ENCODE measurements at places on chromosomes 6 and 20. TPM values are rescaled to one million over a fixed set of nuclear protein-coding genes. Genes with fewer than 3 reads are reported as not detected.

Gene SAMD3
- total RNA-seq: not detected

Gene ELOVL2
- 1.3 TPM for total RNA-seq

Gene GJA10
- total RNA-seq: not detected

Gene TCP11
- not detected for total RNA-seq

Gene OXT
- 0.43 TPM for total RNA-seq

Gene WDR27
- 27.2 TPM for total RNA-seq

Gene SMLR1
- not detected for total RNA-seq

Gene CAGE1
- total RNA-seq: 0.22 TPM

Gene FAM217A
- total RNA-seq: not detected

Gene RIPPLY2
- not detected for total RNA-seq

Gene DLK2
- total RNA-seq: 0.12 TPM

Gene CD93
- total RNA-seq: 0.07 TPM

Gene CFAP61
- not detected for total RNA-seq

Gene DPPA5
- total RNA-seq: not detected

Gene MGME1
- 23.7 TPM for total RNA-seq

Gene PHACTR2
- total RNA-seq: 13.8 TPM

Gene PPP2R5D
- total RNA-seq: 94.2 TPM

Gene PKHD1
- 1.7 TPM for total RNA-seq

Gene PPP1R14C
- total RNA-seq: 26.3 TPM

Gene PNLDC1
- not detected for total RNA-seq

Gene SEL1L2
- total RNA-seq: not detected

Gene HLA-DOA
- total RNA-seq: not detected

Gene SKIC2
- total RNA-seq: 51.9 TPM

Gene FAM83B
- 19.8 TPM for total RNA-seq

Gene EPHA7
- 1.0 TPM for total RNA-seq

Gene BMP6
- 0.29 TPM for total RNA-seq

Gene CYP24A1
- 0.80 TPM for total RNA-seq

Gene YTHDF1
- 20.4 TPM for total RNA-seq

Gene RAET1G
- not detected for total RNA-seq

Gene TMX4
- total RNA-seq: 23.5 TPM

Gene LY6G6C
- total RNA-seq: not detected

Gene LY6G5C
- total RNA-seq: 1.1 TPM

Gene NOTCH4
- total RNA-seq: 2.0 TPM

Gene BFSP1
- 4.4 TPM for total RNA-seq

Gene IBTK
- total RNA-seq: 28.4 TPM

Gene HS3ST5
- total RNA-seq: 0.17 TPM

Gene SDC4
- total RNA-seq: 239 TPM

Gene PKIB
- total RNA-seq: 48.5 TPM

Gene ENPP1
- 2.2 TPM for total RNA-seq

Gene TSHZ2
- total RNA-seq: 0.06 TPM

Gene CLPSL2
- total RNA-seq: not detected

Gene SH3BGRL2
- 13.9 TPM for total RNA-seq
